ENCODE measurements at places on chromosomes 1 and 21. TPM values are rescaled to one million over a fixed set of nuclear protein-coding genes. Genes with fewer than 3 reads are reported as not detected.

The KLF17 gene
- 1.1 TPM for total RNA-seq

DNA sequence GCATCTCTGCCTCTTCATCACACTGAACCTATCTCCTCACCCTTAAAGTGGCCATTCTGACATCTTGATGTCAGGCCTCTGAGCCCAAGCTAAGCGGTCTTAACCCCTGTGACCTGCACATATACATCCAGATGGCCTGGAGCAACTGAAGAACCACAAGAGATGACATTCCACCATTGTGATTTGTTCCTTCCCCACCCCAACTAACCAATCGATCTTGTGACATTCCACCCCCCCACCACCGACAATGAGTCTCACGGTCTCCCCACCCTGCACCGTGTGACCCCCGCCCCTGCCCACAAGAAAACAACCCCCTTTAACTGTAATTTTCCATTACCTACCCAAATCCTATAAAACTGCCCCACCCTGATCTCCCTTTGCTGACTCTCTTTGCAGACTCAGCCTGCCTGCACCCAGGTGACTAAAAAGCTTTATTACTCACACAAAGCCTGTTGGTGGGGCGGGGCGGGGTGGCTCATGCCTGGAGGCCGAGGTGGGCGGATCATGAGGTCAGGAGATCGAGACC lies 21.0 kb upstream of the PINK1 start:
- DNase-seq: no peak

The CRYAA gene
- total RNA-seq: not detected

- DNase-seq: no peak
Measured at GRCh38 chr1:58717979-58718378, 18.1 kb upstream of the MYSM1 start.

GRCh38 chr1:211331011-211331709 lies 4.5 kb downstream of the TRAF5 start:
- DNase-seq: peak; percentile 43

- no peak for DNase-seq
Measured at GRCh38 chr21:42362700-42363099, 3.6 kb downstream of the TFF1 start.

- no peak for DNase-seq
Measured at GRCh38 chr21:41071258-41072171, 96.4 kb upstream of the BACE2 start.

The ENO1 gene
- 1,443 TPM for total RNA-seq

The TDRD5 gene
- not detected for total RNA-seq

The SLFNL1 gene
- total RNA-seq: 0.09 TPM

The PADI2 gene
- total RNA-seq: 0.09 TPM

- no peak for DNase-seq
Measured at GRCh38 chr1:22080191-22080590, 27.7 kb downstream of the CDC42 start.

- DNase-seq: peak; percentile 28
Measured at GRCh38 chr1:225578251-225578977, 74.5 kb downstream of the ENAH start.

The UTP25 gene
- 11.2 TPM for total RNA-seq

DNA sequence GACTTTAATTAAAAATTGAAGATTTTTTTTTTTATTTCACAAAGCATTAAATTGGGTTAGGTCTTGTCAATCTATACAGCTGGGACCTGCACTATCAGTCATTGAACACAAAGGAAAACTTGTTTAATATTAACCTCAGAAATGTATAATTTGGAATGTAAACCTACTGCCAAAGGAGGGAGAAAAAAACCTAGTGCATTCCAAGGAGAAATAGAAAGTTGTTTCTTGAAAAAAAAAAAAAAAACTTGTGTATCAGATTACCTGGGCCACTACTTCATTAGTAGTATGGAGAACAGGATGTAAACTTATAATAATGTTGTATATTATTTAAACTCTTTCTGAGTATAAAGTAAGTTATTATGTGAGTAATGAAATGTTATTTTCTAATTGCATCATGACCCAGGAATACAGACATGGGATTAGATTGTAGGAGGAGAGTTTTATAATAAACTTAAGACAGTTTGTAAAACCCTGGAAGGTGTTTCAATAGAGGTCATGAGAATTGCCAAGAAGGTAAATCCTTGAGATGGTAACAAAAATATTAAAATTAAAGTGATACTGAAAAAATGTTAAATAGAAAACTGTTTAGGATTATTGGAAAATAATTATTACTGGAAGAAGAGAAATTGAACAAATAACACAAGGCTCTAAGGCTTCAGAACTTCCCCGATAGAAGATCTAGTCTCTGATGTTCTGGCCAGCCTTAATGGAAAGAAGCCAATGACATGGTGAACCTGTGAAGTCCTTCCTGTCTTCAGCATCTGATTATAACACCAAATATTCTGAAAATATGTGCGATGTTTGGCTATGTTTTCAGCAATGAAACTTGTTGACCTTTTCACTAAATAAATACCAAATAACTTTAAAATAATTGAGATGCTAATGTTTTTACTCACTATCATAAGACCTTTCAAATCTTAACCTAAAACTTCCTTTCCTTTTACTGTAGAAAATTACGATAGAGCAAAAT lies 412.8 kb upstream of the LYPLAL1 start:
- peak; percentile 64 for DNase-seq

The NOS1AP gene
- total RNA-seq: not detected

GRCh38 chr1:61295818-61296537 lies 213.6 kb downstream of the NFIA start:
- DNase-seq: no peak

GRCh38 chr21:44709426-44710293 lies 1.7 kb downstream of the TSPEAR start:
- DNase-seq: peak; percentile 7

DNA sequence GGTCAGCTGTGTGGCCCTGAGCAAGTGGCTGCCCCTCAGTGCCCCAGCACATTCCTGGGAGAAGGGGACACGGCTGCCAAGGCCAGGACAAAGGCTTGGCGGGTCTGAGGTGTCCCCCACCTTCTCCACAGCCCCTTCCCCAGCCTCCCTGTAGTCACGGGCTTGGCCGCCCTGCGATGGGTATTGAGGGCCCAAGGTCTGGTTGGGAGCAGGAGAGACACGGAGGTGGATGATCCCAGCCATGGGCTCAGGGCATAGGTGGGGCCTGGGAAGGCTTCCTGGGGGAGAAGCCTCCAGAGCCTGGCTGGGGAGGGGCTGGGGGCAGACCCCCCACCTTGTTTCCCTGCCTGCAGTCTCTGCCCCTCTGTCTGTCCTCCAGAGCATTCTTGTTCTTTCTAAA lies 27.0 kb downstream of the TTC39A start:
- no peak for DNase-seq

GRCh38 chr1:209777587-209777986 lies 6.8 kb downstream of the C1orf74 start:
- no peak for DNase-seq

GRCh38 chr1:226730071-226730470 lies 9.0 kb downstream of the ITPKB start:
- DNase-seq: no peak

The LAMB3 gene
- total RNA-seq: 5.9 TPM

The DCST2 gene
- total RNA-seq: not detected

DNA sequence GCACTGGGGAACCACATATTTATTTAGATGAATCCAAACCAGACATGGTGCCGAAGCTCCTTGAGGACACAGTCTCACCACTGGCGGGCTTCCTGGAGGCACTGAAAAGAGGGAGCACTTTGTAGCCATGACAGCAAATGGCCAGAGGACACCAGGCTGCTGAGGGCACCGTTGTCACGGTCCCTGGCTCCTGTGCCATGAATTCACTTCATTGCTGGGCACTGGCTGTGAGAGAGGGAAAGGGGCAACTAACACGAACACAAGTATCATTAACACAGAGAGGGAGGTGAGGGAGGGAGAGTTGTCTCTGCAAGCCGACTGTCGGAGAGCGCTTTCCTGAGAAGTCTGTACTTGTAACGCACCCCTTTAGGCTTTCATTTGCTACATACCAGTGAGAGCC lies 9.4 kb upstream of the PSRC1 start:
- DNase-seq: no peak

GRCh38 chr1:37477198-37477931 lies 3.0 kb downstream of the ZC3H12A start:
- peak; percentile 50 for DNase-seq

The TFF1 gene
- total RNA-seq: not detected

GRCh38 chr1:192260076-192260475 lies 56.7 kb upstream of the RGS21 start:
- peak; percentile 90 for DNase-seq

GRCh38 chr1:85549244-85549643 lies 31.3 kb upstream of the CCN1 start:
- no peak for DNase-seq

DNA sequence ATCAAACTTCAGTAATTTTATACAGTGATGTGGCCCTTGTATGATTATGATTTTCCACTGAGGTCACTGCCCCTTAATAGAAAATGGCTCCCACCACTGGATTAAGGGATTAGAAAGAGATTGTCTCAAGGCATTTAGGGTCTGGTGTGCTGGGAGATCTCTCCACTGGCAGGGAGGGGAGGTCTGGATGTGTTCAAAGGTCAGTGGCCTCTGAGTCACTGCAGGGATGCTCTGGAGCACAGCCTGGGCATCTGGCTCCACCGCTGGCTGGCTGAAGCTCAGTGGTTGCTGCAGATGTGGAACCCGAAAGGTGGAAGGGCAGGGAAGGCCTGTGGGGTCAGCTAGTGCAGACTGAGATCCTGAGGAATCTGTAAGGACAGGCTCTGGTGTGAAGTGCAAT lies 18.3 kb upstream of the CHI3L1 start:
- no peak for DNase-seq

- no peak for DNase-seq
Measured at GRCh38 chr1:9119745-9120144, 9.2 kb downstream of the GPR157 start.

DNA sequence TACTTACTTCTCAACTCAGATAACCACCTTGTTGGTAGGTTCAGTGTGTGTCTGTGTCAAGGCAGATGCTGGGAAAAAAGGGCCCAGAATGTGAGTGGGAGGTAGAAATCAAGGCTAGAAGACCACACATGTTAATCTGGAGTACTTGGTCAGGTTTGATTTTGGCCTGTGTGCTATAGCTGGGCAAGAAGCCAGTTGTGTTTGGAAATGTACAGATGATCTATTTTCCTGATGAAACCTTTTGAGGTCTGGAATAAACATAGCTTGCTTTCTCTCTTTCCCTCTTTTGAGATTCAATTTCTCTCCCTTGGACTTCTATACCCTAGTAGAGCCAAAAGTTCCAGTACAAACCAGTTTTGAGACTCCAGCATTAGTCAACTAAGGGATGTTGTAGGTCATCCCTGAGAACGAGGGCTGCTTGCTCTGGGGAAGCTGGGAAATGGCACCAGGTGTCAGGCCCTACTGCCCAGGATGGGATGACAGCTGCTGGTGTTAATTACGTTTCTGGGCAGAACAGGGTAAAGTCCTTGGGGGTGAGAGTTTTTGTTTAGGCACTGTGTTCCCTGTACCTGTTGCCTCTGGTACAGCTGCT lies 15.8 kb downstream of the MAPKAPK2 start:
- peak; percentile 59 for DNase-seq

GRCh38 chr1:121525355-121525754 lies 340.6 kb downstream of the SRGAP2C start:
- no peak for DNase-seq

GRCh38 chr1:78114034-78114956 lies 68.5 kb downstream of the GIPC2 start:
- DNase-seq: peak; percentile 88

- DNase-seq: peak; percentile 82
Measured at GRCh38 chr1:39409055-39409816, 82.2 kb upstream of the BMP8A start.

The SYNJ1 gene
- total RNA-seq: 11.4 TPM

- no peak for DNase-seq
Measured at GRCh38 chr1:222420633-222421032, 127.3 kb downstream of the HHIPL2 start.

The EPHA2 gene
- 7.8 TPM for total RNA-seq

- DNase-seq: peak; percentile 22
Measured at GRCh38 chr1:246155923-246156322, 351.2 kb downstream of the SMYD3 start.

The HPDL gene
- 1.4 TPM for total RNA-seq

The CLDN17 gene
- not detected for total RNA-seq

GRCh38 chr1:53948291-53948690 lies 2.1 kb downstream of the LRRC42 start:
- no peak for DNase-seq

DNA sequence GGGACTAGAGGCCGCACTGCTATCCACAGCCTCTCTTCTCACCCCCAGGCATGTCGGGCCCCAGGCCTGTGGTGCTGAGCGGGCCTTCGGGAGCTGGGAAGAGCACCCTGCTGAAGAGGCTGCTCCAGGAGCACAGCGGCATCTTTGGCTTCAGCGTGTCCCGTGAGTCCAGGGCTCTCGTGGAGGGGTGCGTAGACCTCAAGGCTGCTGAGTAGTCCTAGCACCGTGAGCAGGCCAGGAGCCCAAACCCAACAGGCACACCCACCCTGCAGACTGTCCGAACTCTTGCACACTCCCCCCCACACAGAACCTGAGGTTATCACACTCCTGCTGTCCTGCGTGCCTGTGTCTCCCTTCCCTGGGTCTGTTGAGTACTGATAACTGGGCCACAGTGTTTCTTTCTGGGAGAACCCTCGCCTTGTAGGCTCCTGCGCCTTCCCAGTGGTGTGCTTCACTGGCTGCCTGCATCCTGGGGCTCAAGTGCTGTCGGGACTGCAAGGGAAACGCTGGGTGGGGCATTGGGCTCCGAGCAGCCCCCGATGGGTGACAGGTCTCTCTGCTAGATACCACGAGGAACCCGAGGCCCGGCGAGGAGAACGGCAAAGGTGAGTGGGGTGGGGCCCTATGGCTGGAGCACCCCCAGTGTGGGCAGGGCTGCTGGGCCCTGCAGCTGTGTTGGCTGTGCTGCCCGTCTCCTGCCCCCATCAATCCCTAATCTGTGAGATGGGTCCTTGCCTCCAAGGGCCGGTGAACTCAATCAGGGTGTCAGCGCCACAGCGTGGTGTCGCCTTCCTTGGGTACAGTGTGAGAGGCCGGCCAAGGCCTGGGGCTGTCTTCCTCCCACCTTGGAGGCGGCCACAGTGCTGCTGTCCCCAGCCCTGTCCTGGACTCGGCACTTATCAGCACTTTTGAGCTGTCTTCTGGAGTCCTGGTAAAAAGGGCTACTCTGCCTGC lies 4.0 kb upstream of the GJC2 start:
- DNase-seq: no peak

DNA sequence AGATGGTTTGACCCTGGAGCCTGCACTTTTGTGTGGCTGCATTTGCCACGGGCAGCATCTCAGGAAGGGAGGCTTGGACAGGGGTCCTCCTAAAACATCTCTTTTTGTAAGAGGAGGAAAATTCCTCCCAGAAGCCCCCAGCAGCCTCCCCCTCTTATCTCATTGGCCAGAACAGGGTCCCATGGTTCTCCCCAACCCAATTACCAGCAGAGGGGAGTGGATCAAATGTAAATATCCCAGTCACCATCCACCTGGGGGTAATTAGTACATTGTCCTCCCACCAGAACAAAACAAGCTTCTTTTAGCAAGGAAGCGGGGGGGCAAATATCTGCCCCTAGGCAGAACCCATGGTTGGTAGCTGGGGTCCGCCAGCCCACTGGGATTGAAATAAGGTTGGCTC lies 44.7 kb upstream of the TENT5B start:
- DNase-seq: no peak
